Retina (tissue), 1 donor: ENCODE measurements at places on chromosomes 7 and 10.

DNA sequence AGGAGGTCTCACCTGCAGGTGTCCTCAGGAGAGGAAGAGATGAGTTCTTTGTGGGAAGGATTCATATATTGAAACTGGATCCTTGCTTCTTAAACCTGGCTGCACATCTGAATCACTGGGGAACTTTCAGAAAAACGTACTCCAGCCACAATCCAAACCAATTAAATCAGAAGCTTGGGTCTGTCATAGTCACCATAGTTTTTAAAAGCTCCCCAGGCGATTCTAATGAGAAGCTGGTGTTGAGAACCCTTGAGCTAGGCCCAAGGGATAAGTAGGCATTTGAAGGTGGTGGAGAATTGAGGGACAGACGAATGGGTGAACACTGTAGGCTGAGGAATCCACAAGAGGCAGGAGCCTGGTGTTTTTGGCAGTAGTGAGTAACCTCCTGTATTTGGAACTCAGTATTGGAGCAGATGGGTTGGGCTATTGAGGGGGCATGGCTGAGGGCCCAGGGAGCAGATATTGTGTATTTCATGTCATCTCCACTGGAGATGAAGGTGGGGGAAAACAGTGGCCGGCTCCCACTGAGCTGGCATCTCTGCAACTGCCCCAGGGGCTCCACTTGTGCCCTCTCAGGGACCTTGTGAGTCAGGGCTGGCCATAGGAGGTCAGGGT, 14.5 kb downstream of the ADCYAP1R1 start:
- DNase-seq, result no peak

GRCh38 chr7:19437446-19437845, 271.4 kb downstream of the POLR1F start:
- DNase-seq, result no peak

DNA sequence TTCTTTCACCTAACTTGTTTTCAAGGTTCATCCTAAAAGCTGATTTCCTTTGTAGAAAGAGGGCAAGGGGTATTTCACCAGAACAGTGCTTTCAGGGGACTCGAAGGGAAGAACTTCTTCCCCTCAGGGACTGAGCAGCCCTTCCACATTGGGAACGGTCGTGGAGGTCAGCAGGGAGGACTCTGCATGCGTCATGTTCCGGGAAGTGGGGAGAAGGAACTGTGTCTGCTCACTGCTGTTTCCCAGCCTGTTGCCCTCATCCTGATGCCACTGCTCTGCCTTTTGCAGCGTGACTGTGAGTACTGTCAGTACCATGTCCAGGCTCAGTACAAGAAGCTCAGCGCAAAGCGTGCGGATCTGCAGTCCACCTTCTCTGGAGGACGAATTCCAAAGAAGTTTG, 27.2 kb downstream of the MCM10 start:
- no peak for DNase-seq

- DNase-seq, result no peak
Observed at GRCh38 chr7:109178342-109178741, 608.7 kb downstream of the DNAJB9 start.

DNA sequence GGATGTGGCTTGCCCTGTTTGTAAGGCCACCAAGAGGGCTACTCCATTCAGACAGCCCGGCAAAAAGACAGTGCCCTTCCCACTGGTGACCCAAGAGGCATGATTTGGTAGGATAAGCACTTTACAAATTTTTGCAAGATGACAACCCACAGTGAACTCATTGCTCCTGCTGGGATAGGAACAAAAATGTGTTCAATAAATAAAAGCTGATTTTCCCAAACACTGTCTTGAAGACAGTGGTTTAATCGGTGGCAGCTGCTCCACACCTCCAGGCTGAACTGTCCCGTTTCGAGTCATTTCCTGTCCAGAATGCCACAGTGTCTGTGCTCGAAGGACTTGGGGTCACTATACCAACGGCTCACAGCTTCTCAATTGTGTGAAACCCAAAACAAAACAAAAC, 45.1 kb upstream of the NPTX2 start:
- no peak for DNase-seq

- no peak for DNase-seq
Observed at GRCh38 chr7:36045326-36045725, 107.7 kb upstream of the EEPD1 start.

DNA sequence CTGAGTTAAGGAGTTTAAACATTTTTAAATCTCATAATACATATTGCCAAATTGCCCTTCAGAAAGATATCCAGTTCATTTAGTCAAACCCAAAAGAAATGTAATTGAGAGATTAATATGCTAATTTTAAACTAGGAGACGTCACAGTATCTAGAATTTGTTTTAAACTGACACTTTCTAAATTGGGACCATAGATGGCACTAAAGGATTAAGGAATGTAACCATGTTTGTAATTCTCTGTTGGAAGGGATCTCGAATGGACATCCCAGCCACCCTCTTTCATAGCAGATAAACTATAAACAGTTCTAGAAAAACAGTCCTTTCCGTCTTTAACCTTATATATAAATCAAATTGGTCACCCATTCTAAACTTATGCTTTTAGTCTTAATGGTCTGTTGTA, 30.0 kb upstream of the SAMD9L start:
- DNase-seq, result no peak

DNA sequence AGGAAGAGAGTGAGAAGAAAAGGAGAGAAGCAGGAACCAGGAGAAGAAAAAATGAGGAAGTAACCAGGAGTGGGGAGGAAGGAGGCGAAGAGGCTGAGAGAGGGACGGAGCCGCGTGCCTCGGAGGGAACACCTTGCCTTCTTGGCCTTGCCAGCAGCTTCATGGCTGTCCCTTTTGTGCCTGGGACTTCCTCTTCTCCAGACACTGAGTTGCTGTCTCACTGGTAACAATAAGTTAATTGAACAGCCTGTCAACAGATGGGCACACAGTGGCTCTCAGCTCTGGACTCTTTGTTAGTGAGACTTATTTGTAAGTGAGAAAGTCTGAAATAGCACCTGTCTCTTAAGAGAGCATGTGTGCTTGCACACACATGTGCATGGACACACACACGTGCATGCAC, 83.2 kb downstream of the GATA3 start:
- DNase-seq, result no peak

DNA sequence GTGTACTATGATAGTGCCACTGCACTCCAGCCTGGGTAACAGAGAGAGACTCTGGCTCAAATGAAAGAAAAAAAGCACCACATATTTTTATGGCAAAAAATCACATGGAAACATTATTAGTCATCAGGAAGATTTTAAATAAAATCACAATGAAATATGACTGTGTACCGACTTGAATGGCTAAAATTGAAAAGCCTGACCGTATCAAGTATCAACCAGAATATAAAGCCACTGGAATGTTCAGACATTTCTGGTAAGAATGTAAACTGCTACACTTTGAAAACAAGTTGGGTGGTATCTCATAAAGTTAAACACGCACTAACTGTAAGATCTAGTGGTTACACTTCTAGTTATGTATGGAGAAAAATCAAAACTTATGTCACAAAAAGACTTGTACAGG, 306.7 kb upstream of the MBL2 start:
- no peak for DNase-seq

DNA sequence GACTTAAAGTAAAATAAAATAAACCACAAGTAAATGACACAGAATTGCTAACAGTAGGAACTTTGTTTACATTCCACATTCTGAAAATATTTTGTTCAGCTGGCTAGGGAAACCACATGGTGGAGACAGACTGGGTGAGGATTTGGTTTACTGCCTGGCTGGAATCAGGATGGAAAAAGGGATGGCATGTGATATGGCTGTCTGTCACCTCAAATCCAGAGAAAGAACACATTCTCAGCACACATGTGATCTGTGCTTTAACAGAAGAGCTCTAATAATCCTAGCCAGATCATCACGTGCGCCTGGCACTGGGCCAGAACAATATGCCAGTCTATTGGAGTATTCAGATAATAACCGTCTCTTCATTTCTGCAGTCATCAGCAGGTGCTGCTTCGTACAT, 90.9 kb upstream of the PIP4K2A start:
- DNase-seq, result no peak

GRCh38 chr7:134016223-134016941, 110.8 kb upstream of the LRGUK start:
- DNase-seq, result peak; percentile 67

GRCh38 chr7:74083928-74084721, 521 bp downstream of the LIMK1 start:
- peak; percentile 67 for DNase-seq

DNA sequence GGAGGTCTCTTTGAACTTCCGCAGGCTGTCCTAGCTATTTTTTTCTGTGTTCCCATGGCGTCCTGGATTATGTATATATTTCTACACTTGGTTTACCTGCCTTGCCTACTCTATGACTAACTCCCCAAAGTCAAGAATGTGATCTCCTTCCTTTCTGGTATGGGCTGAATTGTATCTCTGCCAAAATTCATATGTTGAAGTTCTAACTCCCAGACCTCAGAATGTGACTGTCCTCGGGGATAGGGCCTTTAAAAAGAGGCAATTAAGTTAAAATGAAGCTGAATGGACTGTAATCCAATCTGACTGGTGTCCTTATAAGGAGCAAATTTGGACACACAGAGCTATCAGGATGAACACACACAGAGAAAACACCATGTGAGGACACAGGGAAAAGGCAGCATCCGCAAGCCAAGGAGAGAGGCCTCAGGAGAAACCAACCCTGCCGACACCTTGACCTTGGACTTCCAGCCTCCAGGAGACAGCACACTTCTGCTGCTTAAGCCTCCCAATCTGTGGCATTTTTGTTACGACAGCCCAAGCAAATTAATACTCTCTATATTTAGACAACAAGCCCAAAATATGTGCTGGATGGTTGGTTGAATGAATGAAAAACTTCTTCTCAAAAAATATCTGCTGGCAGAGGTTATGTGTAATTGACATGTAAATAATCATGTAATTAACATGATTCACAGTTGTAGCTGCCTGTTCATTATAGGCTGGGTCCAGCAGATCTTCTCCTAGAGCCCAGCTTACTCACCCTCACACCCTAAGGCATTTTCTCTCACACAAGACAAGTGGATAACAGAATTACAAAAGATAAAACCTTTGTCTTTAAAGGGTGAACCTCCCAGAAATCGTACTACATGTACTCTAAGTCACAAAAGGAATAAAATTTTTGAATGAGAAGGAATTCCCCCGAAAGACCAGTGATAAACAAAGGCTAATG, 123.7 kb downstream of the CUBN start:
- DNase-seq, result no peak

DNA sequence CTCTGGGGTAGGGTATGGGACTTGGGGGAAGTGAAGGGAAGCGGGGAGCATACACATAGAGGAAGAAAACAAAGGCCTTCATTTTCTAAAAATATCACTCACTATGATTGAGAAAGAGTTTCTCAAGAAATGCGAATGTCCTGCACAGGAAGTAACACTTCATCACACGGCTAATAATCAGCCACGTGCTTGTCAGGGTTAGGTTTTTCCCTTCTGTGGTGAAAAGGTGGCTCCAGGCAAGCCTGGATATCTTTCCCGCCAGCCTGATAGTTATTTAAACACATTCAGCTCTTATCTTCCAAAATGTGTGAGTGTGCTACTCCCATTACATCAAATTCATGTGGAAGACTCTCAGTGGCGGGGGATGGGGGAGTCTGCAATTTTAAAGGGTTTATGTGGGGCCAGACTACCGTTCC, 166.4 kb upstream of the ADO start:
- DNase-seq, result no peak

- no peak for DNase-seq
Observed at GRCh38 chr7:111622084-111622483, 59.8 kb upstream of the IMMP2L start.

DNA sequence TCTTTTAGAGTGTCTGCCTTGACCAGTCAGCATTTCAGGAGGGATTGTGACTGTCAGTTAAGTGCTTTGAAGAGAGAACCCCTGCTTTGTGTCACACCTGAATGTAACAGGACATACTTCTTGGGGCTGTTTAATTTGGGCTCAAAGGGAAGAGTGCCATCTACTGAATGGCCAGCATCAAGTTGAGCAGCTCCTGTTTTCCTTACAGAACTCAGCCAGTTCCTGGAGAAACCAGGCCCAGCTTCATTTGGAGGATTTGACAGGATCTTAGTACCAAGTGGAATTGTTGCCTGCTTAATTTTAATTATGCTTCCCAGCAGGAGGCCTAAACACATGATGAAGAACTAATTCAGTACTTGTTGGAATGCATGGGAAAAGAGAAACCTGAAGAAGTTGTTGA, 8.3 kb downstream of the ADD3 start:
- DNase-seq, result peak; percentile 41

- no peak for DNase-seq
Observed at GRCh38 chr7:90067171-90067570, 87.1 kb upstream of the STEAP1 start.

GRCh38 chr7:36895192-36895591, 170.9 kb upstream of the AOAH start:
- no peak for DNase-seq
